ENCODE measurements at places on chromosomes 3 and 15.
A peak's percentile ranks its signal among the peaks of the same experiment; 100 is the strongest.

DNA sequence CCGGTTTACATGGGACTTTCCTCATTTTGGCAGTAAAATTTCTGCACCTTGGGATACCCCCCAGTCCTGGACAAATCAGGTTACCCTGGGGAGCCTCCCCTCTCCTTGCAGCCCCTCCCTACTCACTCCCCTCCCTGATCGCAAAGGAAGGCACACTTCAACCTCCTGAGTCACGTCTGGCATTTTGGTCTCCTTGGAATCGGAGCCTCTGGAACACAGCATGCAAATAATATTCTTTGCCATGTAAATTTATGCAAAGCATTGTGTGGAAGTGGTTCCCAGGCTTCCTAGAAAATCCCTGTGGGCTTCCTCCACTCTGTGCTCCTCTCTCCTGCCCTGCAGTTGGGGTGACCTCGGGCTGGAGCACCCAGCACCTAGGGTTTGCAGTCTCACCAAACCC is 11.6 kb downstream of the SCN5A start:
- no peak for DNase-seq

GRCh38 chr15:78880242-78880533 is 7.5 kb downstream of the MORF4L1 start:
- DNase-seq, result no peak

DNA sequence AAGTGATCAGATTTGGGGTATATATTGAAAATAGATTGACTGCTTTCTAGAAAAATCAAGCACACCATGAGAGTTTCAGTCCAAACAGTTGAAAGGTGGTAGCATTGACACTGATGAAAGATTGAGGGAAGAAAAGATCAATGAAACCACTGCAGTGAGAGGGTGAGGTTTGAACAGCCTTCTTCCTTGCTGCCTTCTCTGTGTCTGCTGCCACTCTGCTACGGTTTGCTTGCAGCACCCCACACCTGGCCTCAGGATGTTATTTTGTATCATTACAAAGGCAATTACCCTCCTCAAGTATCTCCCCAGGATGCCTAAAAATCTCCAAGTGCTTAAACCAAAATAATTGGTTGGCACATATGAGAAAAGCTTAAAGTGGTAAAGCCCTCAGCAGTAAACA is 683.6 kb upstream of the ARPP21 start:
- no peak for DNase-seq

DNA sequence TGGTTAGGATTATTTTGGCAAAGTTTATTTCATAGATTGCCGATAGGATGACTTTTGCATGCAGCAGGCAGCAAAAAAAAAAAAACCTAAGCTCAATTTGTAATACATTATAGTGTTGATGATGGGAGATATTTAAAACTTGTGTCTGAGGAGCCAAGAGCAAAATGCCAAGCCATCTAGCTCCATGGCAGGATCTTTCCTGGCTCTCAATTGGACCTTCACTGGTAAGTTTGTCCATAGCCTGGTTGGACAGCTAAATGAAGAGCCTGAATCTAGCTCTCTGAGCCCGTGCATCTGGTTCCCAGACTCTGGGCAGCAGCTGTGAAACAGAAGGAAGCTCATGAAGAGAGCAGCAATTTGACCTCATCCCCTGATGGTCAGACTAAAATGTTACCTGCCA is 17.5 kb downstream of the STAC start:
- no peak for DNase-seq

DNA sequence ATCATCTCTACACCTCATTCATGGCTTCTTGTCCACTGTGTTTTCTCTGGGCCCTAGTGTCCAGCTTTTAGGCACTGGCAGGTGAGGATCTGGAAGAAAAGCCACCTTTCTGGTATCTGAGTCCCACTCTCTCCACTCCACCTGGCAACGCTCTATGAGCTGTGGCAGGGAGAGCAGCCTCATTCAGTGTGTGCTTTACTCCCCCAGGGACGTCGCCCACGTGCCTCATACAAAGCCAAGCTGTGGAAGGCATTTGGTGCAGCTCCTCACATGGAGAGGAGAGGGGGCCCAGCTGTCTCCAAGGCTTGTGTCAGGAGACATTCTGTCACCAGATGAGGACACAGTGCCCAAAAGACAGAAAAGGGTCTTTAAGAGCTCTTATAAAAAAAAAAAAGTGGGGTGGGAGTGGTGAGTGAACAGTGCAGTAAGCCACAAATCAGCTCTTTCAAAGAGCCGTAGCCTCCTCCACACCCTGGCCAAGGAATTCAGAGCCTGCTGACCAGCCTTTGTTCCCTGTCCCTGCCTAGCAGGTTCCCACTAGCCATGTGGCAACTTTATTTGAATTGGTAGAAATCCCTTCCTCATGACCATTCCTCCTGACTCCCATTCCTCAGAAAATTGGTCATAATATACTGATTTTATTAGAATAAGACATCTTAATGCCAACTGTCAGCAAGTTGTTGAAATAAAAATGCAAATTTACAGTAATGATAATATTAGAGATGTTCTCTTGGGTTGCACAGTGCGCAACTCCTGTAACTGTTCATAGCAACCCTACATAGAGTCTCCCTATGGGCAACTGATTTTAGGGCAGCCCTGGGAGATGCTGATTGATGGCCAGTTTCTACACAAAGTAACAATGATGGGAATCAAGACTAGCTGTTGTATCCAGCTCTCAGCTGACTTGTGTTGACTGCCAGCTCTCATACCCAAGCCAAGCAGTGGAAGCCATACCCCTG is 29.5 kb downstream of the GALNT15 start:
- no peak for DNase-seq

DNA sequence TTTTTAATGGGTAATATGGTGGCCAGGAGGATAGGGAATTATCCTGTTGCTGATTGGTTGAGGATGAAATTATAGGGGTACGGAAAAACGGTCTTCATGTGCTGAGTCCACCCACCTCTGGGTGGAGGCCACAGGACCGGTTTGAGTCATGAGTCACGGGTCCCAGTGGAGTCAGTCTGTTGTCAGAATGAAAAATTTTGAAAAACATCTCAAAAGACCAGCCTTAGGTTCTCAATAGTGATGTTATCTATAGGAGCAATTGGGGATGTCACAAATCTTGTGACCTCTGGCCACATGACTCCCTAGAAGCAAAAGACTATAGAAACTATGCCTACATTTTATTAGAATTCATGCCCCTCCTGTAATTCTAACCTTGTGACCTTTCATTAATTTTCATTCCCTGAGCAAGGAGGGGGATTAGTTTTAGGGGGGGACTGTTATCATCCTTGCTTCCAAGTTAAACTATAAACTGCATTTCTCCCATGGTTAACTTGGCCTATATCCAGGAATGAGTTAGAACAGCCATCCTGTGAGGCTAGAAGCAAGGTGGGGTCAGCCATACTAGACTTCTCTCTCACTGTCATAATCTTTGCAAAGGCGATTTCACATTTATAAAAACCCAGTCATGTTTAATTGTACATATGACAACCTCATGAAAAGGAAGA is 101.2 kb downstream of the TCF12 start:
- peak; percentile 81 for DNase-seq

DNA sequence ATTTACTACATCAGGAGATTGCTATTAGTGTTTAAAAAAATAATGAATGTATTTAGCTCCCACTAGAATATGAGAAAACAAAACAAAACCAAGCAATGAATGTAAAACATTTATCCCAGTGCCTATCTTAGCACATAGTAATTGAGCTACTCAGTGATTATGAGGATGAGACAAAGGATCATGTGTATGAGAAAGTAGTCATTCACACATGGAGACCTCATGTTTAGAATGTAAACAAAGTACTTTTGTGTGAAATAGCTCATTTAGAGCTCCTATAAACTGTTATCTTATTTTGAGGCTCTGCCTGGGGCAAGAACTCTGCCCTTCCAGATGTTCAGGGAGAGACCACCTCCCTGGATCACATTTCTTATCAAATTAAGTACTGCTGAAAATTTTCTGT is 236.8 kb downstream of the LRRN1 start:
- DNase-seq, result no peak

DNA sequence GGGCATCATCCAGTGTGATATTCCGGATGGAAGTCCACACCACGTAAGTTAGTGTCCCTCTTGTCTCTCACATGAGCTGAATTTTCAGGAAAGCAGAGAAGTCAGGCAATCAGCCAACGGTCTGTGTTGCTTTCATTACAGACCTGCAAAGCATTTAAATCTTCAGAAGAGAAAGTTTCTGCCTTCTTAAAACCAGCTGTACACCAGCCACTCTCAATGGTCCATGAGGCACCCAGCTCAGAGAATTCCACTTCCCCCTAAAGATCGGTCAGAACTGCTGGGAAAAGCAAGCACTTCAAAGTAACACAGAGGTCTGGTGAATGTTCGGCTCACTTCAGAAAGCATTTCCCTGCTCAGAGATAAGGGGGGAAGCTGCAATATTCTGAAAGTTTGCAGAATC is 903.7 kb downstream of the EPHA3 start:
- no peak for DNase-seq

DNA sequence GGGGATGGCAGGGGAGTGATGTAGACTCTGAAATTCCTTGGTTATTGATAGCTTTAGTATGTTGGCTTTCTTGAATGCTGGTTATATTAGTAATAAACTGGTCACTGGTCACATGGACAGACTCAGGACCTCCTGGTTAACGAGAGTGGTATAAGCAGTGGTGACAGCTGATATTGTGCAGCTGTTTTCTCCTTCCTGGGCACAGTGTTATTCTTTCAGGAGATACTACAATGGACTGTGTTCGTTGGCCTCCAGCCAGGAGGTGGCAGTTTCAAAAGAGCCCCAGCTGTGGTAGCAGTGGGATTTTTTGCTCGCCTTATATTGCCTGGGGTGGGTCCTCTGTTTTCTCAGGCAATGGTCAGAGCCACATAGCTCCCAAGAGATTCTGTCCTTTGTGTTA is 181.6 kb upstream of the RBMS3 start:
- no peak for DNase-seq

GRCh38 chr3:151445273-151446001 is 15.4 kb downstream of the IGSF10 start:
- no peak for DNase-seq

DNA sequence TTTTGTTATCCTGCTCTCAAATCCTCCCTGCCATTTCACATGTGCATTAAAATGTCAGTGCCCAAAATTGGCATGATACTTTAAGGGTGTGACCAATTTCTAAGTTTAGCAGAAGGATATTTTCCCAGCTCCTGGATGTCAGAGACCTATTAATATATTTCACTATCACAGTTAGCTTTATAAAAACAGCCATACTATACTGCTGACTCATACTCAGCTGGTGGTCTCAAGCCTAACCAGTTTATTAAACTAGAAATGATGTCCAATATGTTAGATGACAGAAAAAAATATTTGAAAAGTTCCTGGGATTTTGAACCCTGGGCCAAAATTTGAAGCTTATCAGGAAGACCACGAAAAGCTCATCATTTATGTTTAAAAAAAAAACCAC is 60.9 kb upstream of the ZNF280D start:
- DNase-seq, result no peak

- no peak for DNase-seq
These were observed 4.0 kb downstream of the CCDC33 start for GRCh38 chr15:74240002-74240568.

- DNase-seq, result no peak
These were observed 15.1 kb upstream of the TMEM158 start for GRCh38 chr3:45241206-45241605.

GRCh38 chr15:38885471-38885952 is 320.9 kb upstream of the RASGRP1 start:
- no peak for DNase-seq

GRCh38 chr3:52250122-52250521 is 4.6 kb downstream of the PPM1M start:
- no peak for DNase-seq

- DNase-seq, result no peak
These were observed 28.8 kb downstream of the CYP8B1 start for GRCh38 chr3:42846685-42847522.

DNA sequence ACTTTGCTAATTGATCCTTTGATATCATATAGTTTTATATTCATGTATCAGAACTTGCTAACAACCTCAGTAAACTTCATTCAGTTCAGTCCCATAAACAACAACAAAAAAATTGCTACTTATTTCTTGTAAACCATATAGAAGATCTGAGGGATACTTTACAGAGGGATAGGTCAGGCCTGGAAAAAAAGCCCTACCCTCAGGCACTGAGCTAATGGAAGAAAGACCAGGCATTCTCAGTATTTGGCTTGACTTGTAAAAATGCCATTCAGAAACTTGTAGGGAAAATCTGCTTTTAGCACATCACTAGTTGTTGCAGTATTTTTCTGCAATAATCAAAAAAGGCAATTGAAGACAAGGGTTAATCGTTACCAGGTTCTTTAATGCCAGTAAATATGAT is 33.1 kb downstream of the ARMC8 start:
- peak; percentile 81 for DNase-seq

GRCh38 chr3:187567021-187567420 is 103.2 kb downstream of the SST start:
- no peak for DNase-seq

DNA sequence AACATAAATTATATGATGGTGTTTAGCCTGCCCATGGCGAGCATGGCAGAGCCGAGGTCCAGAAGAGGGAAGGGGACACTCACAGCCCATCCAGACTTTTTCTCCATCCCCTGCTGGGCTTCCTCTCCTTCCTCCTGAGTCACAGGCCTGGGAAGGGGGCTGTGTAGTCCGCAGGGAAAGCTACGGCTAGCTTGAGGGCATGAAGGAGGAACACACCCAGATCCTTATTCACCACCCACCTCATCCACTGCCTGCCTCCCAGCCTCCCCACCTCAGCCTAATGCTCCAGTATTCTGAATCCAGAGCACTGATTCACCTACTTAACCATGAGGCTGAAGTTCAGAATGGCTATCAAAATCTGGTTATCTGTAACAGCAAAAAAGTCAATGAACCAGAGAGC is 97.8 kb downstream of the OXNAD1 start:
- peak; percentile 70 for DNase-seq

All from trophoblast cell (in vitro differentiated cells and primary cell).